Right lobe of liver (tissue), 6 donors: ENCODE measurements at places on chromosomes 1 and 21. TPM values are rescaled to one million over a fixed set of nuclear protein-coding genes. Genes with fewer than 3 reads are reported as not detected.

- DNase-seq, result no peak
These were observed 92.5 kb downstream of the SLC25A24 start for GRCh38 chr1:108107658-108108057.

DNA sequence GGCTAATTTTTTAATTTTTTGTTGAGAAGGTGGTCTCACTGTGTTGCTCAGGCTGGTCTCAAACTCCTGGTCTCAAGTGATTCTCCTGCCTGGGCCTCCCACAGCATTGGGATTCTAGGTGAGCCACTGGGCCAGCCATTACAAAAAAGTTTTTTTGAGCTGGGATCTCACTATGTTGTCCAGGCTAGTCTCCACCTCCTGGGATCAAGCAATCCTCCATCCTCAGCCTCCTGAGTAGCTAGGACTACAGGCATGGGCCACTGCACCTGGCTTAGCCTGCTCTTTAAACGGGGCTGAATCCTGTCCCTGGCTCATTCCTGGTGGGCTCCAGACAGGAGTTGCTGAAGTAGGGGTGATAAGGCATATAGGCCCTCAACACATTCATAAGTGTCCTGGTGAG, 2.5 kb downstream of the TAS1R1 start:
- no peak for DNase-seq

GRCh38 chr1:117026361-117026760, 24.8 kb downstream of the CD101 start:
- DNase-seq, result no peak

DNA sequence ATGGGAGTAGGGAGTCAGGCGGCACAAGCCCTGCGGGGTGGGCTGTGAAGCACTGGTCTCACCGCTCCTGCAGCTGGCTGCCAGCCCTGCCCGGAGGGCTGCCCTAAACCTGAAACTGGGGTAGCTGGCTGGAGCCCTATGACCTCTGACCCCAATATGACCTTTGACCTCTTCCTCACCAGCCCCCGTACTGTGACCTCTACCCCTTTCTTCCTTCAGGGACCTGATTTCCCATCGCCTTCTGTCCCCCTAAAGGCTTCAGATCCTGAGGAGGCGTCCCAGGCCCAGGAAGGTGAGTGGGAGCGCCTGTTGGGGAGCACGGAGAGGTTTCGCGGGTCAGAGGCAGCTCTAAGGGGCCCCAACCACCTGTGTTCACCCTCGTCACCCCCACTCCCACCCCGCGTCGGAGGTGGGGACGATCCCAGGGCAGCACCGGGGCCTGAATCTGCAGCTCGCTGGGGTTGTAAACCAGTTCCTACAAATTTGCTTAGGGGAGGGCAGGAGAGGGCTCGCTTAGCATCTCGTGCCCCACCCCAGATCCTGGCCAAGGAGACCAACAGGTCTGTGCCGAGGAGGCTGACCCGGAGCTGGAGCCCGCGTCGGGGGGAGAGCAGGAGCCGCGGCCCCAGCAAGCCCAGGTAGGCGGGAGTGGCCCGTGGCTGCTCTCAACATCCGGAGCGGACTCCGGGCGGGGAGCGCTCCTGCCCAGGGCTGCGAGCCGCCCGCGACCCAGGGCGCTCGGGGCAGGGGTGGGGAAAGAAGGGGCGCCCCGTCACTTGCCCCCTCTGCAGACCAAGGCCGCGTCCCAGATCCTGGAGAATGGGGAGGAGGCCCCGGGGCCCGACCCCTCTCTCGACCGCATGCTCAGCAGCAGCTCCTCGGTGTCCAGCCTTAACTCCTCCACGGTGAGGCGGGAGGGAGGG, 7.3 kb downstream of the SYTL1 start:
- no peak for DNase-seq

- DNase-seq, result no peak
These were observed 241.1 kb upstream of the KIAA0040 start for GRCh38 chr1:175433532-175434282.

- no peak for DNase-seq
These were observed 38.0 kb downstream of the SLC1A7 start for GRCh38 chr1:53104289-53104913.

- no peak for DNase-seq
These were observed 6.5 kb downstream of the RIMS3 start for GRCh38 chr1:40658751-40659648.

- DNase-seq, result no peak
These were observed 34.1 kb downstream of the C8B start for GRCh38 chr1:56931686-56932085.

GRCh38 chr1:34808051-34808810, 15.4 kb downstream of the GJA4 start:
- no peak for DNase-seq

DNA sequence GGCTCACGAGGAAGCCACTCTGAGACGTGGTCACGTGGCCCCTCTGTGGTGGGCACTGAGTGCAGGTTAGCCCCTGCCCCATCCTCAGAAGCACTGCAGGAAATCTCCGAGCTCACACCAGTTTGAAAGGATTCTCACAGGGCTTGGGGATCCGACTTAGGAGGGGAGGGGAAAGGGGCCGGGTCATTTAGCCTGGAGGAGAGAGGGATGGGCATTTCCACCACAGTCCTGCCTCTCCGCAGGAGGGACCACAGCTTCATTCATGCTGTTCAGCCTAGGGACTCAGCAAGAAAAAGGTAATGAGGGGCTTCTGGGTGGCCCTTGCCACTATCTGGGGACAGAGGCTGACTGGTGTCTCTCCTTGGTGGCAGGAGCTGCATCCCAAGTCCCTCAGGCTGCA, 126.5 kb downstream of the NPHP4 start:
- DNase-seq, result no peak

DNA sequence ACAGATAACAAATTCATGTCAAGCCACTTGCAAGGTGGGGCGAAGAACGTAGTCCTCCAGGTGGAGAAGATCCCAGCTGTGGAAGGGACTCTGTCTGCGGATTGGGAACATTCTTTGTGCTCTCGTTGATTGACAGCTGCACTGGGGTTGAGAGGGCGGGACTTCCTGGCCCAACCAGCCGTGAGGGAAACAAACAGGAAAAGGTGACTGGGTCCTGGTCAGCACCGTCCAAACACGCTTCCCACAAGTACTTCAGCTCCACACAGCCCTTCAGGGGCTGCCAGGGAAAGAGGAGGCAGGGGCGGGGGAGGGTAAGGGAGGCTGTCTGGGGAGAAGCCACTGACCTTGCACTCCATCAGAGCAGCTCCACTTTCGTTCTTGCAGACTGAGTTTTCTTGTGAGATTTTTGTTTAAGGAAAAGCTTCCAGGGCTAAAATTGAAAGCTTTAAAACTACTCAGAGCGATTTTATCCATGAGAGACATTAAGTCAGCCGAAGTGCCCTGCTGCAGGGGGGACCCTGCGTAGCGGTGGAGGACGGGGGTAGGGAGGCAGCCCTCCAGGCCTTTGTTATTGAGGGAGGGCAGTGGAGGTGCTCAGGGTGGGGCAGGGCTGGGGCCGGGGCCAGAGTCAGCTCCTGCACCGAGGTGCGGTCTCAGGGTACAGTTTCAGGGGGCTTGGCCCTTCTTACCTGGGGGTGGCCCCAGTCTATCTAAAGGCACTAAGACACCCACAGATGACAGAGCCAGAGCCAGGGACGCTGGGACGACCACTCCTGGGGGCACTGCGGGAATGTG, 21.6 kb upstream of the STUM start:
- DNase-seq, result no peak

- DNase-seq, result no peak
These were observed 559 bp upstream of the MTARC2 start for GRCh38 chr1:220747437-220748088.

GRCh38 chr21:32795802-32796559, 24.4 kb upstream of the PAXBP1 start:
- DNase-seq, result no peak

- no peak for DNase-seq
These were observed 57.9 kb downstream of the EPRS1 start for GRCh38 chr1:219988387-219988786.

GRCh38 chr1:108511764-108512163, 48.1 kb upstream of the EEIG2 start:
- DNase-seq, result no peak

- DNase-seq, result no peak
These were observed 358.7 kb downstream of the BARHL2 start for GRCh38 chr1:90358448-90358847.

GRCh38 chr1:186757851-186758250, 70.9 kb upstream of the PLA2G4A start:
- DNase-seq, result no peak

- peak; percentile 61 for DNase-seq
These were observed 5.1 kb upstream of the CTSK start for GRCh38 chr1:150813028-150813707.

DNA sequence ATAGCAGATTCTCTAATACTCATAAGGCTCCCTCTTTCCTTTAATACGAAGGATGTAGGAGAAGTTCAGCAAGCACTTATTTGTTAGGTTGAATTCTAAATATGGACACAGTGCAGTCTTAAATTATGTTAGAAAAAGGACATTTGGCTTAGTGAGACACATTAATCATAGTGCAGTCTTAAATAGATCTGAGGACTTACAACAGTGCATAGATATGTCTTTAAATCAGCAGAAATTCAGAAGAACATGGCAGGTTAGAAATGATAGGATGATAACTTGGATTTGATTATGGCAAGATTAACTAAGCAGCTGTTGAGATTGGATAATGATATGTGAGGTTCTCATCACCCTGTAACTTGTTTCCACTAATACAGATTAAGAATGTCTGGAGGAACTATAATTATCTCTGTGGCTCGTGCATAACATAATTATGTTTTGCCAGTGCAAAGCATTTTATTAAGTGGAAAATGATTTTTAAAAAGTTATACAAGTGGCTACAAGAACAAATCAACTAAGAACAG, 485.9 kb downstream of the USP25 start:
- no peak for DNase-seq

GRCh38 chr1:228105270-228105995, 2.3 kb upstream of the C1orf35 start:
- DNase-seq, result no peak

DNA sequence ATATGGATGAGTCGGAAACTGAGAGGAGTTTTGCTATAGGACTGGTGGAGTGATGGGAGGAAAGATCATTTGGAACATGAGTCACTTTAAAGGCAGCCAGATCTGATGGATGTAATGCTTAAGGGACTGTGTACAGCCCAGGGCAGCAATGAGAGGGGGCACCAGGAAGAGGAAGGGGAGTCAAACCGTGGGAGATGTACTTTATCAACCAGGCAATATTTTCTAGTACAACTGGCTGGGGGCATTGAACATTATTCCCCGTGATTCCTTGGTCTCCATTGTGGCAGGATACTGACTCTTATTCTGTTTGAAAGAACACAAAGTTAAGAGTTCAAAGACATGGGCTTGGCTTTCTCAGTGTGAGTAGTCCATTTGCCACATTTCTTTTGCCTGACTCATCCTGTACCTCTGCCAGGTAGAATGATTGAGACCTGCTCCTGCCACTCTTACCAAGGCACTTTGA, 268.2 kb upstream of the NR5A2 start:
- no peak for DNase-seq

DNA sequence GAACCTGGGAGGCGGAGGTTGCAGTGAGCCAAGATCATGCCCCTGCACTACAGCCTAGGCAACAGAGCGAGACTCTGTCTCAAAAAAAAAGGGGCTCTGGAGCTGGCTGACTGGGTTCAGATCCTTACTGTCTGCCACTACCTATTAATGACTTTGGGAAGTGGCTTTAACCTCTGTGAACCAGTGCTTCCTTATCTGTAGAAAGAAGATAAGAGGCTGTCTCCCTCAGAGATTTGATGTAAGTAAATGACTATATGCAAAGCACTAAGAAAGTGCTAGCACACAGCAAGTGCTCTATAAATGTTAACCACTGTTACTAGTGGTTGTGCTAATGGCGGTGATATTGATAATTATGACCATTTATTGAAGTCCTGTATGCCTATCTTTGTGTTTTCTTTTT, 94.6 kb downstream of the VPS13D start:
- no peak for DNase-seq

DNA sequence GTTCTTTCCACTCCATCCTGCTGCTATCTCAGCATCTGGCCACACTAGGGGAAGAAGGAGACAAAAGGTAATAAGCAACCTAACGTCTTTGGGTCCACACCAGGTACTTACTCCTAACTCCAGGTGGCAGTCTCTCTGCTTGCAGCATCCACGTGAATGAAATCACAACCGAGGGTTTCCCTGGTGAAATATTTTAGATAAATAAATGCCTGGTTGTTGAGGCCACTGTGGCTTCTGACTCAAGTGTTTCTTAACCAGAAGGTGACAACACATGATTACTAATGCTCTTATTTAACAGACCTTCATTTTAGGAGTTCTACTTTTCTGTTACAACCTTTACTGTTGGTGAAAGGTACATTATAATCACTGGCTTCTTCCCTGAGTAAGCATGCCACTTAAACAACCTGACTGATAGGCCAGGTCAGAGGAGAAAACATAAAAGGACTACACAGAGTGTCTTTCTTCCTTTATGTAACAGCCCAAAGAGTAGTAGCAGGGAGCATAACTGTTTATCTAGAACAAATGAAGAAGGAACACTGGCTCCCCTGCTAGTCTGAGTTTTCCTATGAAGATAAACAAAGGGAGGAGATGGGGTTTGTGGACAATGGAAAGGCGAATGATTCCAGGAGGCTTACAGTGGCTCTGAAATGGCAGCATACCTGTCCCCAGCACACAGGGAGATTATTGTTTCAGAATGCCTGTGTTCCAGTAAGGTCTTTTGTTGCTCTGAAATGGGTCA, 59.9 kb downstream of the SYT6 start:
- DNase-seq, result no peak

GRCh38 chr1:150110116-150110515, 39.6 kb upstream of the PLEKHO1 start:
- DNase-seq, result no peak

DNA sequence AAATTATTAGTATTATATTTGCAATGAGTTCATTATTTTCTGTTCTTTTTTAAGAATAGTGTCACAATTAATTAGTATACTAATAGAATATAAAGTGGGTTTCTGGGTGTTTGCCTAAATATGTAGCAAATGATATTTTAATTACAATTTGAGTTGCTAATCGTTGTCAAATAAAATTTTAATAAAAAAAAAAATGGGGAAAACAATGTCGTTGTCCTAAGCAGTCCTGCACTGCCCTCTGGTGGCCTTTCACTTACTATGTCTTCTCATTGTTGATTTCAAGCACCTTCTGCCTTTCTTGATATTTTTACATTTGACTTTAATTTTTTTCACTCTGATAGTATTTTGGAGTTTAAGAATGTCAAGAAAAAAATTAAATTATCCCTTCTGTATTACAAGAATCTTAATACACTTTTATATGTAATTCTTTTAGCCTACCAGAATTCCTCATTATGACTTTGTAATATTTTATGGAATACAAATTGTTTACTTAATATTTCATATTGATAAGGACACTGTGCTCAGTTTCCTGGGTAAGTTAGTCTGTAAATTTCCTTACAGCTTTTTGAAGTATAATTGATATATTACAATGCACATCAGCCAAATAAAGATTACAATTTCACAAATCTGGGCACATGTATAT, 104.5 kb upstream of the FMN2 start:
- peak; percentile 54 for DNase-seq

GRCh38 chr1:201982082-201982622, 296 bp upstream of the RNPEP start:
- DNase-seq, result peak; percentile 81

Gene RHEX
- total RNA-seq, result 0.32 TPM

Gene CACNA1E
- total RNA-seq, result not detected

Gene FCRLB
- 0.26 TPM for total RNA-seq

Gene IL12RB2
- 1.3 TPM for total RNA-seq

Gene FALEC
- not detected for total RNA-seq

Gene PDC
- not detected for total RNA-seq

Gene IVL
- not detected for total RNA-seq

Gene NOS1AP
- 15.7 TPM for total RNA-seq

Gene SERPINC1
- total RNA-seq, result 2,632 TPM

Gene IL19
- total RNA-seq, result not detected

Gene LCE1E
- total RNA-seq, result not detected

Gene AIRE
- total RNA-seq, result not detected

Gene ANKRD65
- 0.34 TPM for total RNA-seq

Gene MAP1LC3C
- total RNA-seq, result not detected

Gene CD53
- total RNA-seq, result 10.3 TPM

Gene CELA2A
- not detected for total RNA-seq
